ENCODE measurements at places on chromosomes 1 and 21.
A peak's percentile ranks its signal among the peaks of the same experiment; 100 is the strongest.

DNA sequence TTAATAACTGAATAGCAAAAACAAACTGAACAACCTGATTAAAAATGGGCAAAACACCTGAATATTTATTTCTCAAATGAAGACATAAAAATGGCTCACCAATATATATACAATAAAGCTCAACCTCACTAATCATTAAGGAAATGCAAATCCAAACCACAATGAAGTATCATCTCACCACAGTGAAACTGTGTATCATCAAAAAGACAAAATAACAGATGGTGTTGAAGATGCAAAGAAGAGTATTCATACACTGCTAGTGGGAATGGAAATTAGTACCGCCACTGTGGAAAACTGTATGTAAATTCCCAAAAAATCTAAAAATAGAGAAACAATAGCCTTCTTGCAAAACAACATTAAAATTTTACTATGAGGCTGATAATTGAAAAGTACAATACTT lies 1660.1 kb upstream of the B3GALT2 start:
- DNase-seq, result no peak

DNA sequence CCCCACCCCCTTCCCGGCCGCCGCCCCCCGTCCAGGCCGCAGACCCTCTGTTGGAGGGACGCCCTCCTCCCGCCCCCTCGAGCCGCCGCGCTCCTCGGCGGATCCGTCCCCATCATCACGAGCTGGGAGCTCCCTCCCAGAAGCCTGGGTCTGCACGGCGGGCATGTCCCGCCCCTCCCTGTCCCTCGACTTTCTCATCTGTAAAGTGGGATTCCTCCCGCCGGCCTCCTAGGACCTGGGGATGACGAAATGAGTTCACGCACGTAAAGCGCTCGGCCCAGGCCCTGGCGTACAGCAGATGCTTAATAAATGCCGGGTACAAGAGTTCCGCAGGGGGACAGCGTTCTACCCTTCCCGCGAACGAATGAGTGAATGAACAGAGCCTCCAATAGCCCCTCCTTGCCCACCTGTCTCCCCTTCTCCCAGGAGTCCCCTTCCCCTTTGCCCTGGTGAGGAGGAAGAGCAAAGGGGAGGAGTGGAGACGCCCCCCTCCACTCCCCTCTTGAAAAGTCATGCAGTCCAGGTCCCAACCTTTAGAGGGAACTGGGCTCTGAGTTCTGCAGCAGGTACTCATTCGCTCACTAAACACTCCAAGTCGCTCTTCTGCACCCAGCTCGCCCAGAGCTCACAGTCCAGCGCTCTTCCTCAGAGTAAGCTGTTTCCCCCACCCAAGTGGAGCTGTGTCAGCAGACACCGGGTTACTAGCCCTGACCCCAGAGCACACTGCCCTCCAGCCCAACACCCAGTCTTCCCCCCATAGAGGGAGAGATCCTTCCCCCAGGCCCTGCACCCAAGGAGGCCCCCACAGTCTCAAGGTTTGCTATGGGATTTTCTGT lies 16.8 kb downstream of the RAP1GAP start:
- DNase-seq, result no peak

DNA sequence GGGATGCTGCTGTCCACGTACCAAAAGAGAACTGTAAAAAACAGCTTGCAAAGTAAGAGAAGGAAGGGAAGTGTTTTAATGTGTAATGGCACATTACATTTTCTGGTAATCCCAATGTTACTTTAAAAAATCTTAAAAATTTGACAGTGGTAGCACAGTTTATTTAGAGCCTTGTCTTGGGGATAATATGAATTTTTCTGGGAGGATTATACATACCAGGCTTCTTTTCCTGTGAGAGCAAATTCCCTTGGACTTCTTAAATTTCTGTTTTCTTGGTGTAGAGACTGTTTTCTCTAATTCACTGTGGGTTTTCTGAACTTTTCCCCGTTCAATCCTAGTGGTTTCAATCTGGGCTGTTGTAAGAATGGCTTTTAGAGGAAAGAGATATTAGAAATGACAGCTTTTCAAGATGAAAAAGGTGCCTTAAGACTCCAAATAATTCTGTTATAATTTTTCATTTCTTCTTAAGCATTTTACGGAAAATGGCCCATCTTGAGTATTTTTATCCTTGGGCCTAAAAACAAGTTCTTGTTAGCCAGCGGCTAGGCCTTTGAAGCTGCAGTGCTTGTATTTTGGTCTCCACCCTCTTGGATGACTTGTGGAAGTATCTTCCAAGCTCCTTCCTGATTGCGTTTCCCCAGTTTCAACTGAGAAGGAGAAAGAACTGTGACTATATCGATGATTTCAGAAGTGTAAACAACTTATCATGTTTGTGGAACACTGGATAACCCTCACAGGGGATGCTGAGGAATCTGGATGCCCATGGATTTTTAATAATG lies 70.0 kb downstream of the LEPR start:
- no peak for DNase-seq

DNA sequence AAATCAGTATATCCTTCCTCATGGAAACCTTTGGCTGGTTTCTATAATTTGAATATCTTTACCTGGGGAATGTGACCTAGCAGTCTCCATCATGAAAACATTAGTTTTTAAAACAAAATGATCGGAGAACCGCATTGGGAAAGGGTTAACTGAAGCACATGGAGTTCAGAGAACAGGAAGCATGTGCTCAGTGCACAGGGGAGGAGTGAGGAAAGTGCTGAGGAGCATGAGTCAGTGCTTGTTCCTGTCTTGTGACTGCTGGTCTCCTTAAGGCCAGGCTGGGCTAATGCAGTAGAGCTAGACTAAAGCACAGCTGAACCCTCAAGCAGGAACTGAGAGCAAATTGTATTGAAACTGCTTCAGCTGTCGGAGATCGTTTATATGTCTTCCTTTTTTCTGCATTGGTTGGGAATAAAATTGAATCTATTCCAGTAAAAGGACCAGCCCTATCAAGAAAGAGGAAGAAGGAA lies 5.8 kb downstream of the IFI16 start:
- peak; percentile 58 for DNase-seq

DNA sequence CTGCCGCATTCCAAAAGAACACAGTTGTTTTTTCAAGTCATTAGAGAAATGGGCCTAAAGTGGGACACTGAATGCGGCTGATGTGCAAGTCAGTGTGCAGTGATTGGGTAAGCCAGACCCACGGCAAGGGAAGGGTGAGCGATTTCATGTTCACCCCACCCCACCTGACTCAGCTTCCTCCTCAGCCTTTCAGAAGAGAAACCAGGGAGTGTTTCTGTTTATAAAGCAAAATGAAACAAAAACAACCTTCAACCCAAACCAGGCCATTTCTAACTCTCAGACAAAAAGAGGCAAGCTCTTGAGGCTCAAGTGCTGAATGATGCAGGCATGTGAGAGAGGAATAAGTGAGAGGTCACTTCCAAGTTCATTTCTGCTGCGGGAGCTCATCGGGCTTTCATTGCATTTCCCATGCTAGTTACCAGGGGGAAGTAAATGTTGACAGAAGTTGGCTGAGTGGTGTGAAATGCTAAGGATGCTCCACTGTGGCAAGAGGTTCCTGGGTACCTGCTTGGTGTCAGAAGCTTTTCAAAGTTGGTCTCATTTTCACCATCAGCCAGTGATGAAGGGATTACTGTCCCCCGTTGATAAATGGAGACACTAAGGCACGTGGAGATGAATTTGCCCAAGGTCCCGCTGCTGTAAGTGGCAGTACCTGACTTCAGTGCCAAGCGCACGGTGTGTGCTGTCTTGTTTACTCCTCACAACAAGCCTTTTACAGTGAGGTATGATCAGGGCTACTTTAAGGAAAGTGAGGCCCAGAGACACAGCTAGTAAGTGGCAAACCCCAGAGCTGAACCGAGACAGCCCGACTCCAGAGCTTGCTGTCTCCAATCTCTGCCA lies 29.1 kb downstream of the STPG1 start:
- no peak for DNase-seq

DNA sequence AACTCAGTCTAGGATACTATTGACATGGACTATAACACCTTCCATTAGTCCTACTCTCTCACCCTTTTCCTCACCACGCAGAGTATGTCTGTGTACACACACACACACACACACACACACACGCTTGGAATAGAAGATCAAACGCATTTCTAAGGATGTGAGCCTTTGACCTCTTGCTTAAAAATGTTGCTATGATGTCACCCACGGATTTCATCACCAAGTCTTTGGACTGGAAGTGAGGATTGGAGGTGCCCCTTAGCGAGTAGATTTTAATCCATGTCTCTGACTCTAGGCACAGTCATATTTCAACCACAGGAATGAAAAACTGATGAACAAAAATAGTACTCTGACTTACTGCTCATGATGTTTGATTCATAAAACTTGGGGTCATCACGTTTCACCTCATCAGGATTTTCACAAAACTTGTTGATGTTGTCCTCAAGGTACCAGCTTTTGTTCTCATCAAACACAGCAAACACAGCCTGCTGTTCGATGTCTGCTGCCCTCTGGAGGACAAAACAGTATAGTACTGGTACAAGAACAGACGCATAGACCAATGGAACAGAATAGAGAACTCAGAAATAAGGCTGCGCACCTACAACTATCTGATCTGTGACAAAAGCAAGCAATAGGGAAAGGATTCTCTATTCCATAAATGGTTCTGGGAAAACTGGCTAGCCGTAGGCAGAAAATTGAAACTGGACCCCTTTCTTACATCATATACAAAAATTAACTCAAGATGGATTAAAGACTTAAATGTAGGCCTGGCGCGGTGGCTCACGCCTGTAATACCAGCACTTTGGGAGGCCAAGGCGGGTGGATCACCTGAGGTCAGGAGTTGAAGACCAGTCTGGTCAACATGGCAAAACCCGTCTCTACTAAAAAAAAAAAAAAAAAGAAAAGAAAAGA lies 39.9 kb downstream of the F5 start:
- peak; percentile 46 for DNase-seq

DNA sequence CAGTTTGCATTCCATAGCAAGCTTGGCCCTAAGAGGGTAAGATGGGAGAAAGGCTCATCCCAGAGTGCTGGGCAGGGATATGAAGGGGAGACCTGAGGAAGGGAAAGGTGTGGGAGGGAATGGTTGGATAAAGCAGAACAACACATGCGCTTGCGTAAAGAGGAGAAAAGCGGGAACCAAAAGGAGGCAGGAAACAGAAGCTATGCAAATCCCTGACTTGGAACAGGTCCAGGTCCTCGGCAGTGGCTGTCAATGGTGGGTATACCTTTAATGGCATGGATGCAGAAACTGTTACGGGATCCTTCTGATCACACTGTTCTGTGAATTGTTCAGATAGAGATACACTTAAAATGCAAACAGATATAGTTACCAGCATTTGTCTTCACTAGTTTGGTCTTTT lies 455.6 kb downstream of the SIPA1L2 start:
- no peak for DNase-seq

DNA sequence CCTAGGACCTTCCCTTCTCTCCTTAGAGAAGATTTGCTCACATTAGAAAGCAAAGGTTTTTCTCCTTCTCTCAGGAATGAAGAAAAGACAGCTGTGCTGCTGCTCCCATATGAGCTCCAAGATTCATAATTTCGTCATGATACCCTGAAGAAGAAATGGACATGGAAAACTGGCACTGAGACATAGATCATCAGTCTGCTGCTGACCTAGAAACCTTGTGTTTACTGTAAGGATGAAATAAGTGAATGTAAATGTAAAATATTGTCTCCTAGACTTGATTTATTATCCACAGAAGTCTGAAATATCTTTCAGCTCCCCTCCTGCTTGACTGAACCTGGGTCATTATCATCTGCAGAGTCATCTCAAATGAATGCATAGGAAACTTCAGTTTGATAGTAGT lies 77.9 kb downstream of the ZC3H11B start:
- no peak for DNase-seq

DNA sequence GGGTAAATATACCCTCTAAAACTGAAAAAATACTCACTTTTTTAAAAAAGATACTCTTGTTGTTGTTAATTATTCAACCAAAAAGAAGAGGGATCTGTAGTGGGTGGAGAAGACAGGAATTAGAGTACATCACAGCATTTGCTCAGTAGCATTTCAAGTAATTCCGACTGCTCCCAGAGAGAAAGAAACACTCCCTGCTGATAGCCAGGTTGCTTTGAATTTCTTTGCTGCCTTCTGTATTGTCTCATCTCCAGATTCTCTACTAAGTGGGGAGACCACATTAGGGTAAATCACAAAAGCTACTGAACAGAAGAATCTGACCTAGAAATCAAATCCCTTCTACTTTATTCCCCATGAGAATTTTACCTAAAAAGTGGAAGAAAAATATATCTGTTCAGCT lies 661.1 kb downstream of the BRINP3 start:
- no peak for DNase-seq

DNA sequence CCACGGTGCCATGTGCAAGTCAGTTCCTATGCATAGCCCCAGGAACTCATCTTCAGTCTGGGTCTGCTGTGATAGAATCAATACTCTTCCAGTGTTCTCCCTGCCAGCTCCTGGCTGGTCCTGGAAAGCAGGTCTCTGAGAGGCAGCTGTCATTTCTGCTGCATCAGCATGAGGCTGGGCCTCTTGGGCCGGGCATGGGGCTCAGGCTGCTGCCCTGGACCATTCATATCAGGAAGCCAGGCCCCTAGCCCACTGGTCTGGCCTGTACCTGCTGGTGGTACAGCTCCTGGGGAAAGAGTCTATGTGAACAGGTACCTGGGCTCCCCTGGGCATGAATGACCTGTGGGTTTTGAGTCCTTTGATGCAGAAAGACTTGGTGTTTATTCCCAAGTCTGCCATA lies 173.6 kb upstream of the CSF3R start:
- no peak for DNase-seq

- DNase-seq, result no peak
Measured at GRCh38 chr1:213976665-213977485, 10.9 kb upstream of the PROX1 start.

DNA sequence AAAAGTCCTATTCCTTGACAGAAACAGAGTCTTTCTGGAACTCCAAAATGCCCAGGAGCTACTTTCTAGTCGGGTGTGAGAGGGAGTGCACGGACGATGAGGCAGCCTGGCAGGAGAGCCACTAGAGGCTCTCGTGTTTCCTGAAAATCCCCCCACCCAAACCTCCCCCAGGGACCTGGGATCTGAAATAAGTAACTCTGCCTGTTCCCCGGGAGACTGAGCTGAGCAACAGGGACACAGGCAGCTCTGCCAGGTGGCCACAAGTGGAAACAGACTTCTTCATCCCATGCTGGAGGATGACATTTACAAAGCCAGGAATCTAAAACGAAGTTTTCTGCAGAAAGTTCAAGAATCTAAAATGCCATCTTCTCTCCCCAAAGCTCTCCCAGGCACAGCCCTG lies 77.1 kb downstream of the ITPKB start:
- no peak for DNase-seq

DNA sequence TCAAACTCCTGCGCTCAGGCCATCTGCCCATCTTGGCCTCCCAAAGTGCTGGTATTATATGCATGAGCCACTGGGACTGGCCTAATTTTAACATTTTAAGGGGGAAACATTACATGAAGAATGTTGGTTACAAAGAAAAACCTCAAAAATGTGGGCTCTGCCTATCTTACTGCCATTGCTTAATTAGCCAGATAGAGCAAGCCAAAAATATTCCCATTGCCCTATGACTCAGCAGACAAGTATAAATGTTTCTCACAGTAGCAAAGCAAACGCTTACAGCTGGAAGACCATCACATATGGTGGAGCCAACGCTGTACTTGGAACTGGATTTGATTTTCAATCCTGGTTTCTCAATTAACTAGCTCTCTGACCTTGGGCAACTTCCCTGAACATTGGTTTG lies 502.0 kb downstream of the SMYD3 start:
- DNase-seq, result peak; percentile 98

- DNase-seq, result no peak
Measured at GRCh38 chr1:56525489-56526041, 53.8 kb downstream of the PLPP3 start.

GRCh38 chr1:172537827-172538391 lies 5.0 kb downstream of the SUCO start:
- DNase-seq, result no peak

GRCh38 chr1:243325305-243325890 lies 69.6 kb downstream of the SDCCAG8 start:
- DNase-seq, result peak; percentile 16

- peak; percentile 50 for DNase-seq
Measured at GRCh38 chr1:83901547-83902155, 97.3 kb downstream of the TTLL7 start.

Measured in AG09309 (cell line).